NCI-H187 treated with DMSO at 0.1 percent for 48 hours (cell line): ENCODE measurements at places on chromosomes 3 and 15.

- no peak for DNase-seq
These were observed 73.4 kb upstream of the BNIP2 start for GRCh38 chr15:59762558-59762957.

DNA sequence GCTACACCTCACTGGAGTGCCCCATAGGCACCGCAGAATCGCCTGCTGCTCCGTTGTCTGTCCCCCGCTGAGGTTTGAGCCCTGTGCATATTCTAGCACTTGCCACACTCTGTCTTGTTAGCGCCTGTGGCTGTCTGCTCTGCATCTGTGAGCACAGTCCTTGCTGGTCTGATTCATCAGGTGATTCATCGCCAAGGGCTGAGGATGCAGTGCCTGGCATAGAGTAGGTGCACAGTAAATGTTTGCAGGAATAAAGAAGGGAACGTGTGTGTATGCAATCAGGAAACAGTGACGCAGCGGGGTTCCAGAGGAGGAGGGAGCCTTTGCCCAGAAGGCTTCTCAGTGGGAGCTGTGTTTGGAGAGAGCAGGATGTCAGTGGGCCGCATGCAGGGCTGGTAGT is 124.0 kb upstream of the PLXNA1 start:
- no peak for DNase-seq

GRCh38 chr3:78726545-78726944 is 1041.3 kb downstream of the ROBO1 start:
- DNase-seq = no peak

GRCh38 chr3:63508305-63508704 is 144.2 kb upstream of the SNTN start:
- no peak for DNase-seq

DNA sequence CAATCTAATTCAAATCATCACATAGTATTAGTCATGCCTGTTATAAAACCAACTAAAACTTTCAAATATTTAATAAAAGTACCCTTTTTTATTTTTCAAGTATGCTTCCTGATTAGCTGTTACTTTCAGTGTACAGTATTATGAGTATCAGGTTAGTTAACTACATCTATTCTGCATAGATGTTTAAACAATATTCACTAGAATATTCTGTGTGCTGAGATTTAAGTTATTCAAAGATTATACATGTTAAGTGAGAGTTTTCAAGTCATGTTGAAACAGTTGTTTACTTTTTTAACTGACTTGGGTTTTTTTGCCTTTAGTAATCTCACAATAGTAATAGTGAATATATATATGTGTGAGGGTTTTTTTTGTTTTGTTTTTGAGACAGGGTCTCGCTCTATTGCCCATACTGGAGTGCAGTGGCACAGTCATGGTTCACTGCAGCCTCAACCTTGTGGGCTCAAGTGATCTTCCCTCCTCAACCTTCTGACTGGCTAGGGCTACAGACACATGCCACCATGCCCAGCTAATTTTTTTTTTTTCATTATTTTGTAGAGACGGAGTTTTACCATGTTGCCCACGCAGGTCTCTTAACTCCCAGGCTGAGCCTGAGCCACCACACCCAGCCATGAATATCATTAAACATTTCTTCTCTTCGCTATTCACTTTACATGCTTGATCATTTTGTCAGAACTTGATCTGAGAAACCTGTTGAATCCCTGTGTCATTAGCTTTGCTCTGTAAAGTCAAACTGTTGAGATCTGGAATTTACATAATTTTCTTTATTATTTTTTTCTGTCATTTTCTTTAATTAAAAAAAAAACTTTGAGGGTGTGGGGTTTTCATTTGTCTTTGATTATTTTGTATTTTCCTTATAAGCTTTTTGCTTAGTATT is 286.2 kb upstream of the UBE2E1 start:
- DNase-seq = no peak

- DNase-seq = no peak
These were observed 65.4 kb upstream of the UMPS start for GRCh38 chr3:124664804-124665203.

- no peak for DNase-seq
These were observed 1122.0 kb upstream of the ALCAM start for GRCh38 chr3:104244680-104245220.

DNA sequence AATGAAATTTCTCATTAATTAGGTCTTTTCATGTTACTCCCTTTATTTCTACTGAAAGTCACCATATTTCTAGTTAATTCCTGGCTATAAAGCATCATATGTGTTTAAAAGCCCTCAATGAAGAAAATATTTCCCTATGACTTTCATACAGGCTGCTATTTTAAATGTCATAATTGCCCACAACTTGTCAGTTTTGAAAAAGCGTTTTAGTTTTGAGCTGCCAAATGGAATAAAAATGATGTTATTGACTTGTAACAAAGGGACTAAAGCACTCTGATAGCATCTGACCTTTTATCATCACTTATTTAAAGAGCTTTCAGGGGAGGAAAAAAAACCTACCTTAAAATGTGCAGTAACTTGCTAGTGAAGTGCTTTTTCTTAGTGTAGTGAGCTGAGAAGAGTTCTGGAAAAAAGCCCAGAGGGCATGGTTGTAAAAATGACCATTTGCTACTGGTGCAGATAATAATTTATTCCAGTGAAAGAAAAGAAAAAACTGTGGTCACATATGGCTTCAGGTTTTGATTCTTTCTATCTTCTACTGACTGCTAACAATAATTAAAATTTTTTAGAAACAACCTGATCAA is 877.2 kb downstream of the CADM2 start:
- no peak for DNase-seq

DNA sequence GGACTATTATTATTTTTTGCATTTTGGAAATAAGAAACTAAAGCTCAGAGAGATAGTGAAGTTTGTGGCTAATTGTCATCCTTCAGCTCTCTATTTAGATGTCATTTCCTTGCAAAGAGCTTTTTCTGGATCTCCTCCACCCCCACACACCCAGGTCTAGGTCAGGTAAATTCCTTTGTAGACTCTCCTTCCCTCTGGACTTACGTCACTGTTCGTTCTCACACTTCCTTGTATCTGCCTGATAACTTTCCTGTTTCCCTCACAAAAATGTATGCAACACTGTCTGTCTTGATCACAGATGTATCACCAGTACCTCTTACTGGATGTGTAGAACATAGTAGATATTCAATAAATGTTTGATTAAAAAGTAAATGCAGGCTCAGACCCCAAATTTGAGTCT is 6.1 kb upstream of the MB21D2 start:
- DNase-seq = no peak

DNA sequence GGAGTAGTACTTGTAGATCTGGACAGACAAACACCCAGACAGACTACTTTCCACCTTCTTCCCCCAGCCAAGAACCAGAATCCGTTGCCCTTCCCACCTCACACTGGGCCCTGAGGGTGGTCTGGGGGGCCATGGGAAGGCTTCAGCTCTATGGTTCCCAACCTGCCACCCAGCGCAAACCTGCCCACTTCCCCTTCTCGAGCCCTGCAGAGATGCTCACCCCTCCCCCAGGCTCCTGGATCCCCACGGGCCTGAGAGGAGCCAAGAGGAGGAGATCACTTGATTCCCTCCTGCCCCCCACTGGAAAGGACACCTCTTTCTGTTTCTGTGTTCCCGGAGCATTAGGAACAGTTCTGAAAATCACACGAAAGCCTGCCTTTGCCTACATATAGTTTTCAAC is 8.7 kb downstream of the STRA6 start:
- DNase-seq = no peak

GRCh38 chr3:125057186-125057850 is 1.5 kb upstream of the HEG1 start:
- DNase-seq = no peak

GRCh38 chr15:60824196-60824595 is 345.3 kb upstream of the ICE2 start:
- no peak for DNase-seq

DNA sequence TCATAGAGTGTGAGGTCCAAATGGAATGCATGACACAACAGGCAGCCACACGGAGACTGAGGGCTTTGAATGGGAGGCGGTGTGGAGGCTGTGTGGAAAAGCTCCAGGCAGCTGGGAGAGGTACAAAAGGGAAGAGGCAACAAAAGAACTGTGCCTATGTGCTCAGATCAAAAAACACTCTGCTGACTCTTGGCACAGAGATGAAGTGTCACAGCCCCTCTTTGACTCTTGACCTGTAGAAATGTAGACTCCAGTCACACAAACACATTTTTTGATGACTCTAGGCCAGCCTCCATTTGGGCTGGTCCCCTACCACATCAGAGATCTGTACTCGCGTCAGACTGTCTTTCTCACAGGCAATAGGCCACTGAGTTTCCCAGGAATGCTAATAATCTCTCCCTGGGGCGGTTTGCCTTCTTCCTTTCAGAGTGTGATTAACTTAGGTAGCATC is 456.0 kb downstream of the TUSC7 start:
- no peak for DNase-seq

GRCh38 chr3:59531994-59532393 is 482.2 kb upstream of the CFAP20DC start:
- DNase-seq = no peak

GRCh38 chr3:76986876-76987474 is 52.9 kb upstream of the ROBO2 start:
- DNase-seq = no peak

- DNase-seq = no peak
These were observed 18.5 kb downstream of the SNUPN start for GRCh38 chr15:75606711-75607699.

GRCh38 chr3:37999836-38000235 is 9.2 kb downstream of the VILL start:
- DNase-seq = no peak

- DNase-seq = no peak
These were observed 18.3 kb downstream of the TRH start for GRCh38 chr3:129992781-129993180.

DNA sequence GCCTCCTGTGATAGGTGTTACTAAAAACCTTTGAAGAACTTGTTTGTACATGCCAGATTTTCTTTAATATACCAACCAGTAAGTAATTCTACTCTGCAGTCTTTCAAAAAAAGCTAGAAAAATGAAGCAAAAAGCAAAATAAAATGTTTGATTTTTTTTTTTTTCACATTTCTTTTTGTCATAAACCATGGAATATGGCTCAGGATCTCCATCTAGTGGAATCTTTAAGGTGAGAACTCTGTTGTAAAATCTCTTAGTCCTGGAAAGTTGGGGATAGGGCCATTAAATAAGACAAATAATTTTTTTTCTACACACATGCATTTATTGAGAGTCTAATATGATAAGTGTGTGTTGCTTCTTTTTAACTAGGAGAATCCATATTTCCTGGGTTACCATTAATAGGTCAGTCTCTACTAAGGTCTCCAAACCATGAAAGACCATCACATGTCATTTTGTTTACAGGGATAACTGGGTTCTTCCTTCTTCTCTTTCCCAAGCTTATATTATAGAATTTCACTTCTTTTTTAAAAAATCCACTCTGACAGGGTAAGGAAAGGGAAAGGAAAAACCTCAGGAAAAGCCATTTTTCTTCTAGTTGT is 84.6 kb downstream of the SLC9A9 start:
- no peak for DNase-seq

GRCh38 chr15:75380773-75381172 is 12.4 kb upstream of the MAN2C1 start:
- no peak for DNase-seq

GRCh38 chr15:64275934-64276333 is 80.0 kb downstream of the CSNK1G1 start:
- no peak for DNase-seq
